Effector memory CD4-positive, alpha-beta T cell (primary cell): ENCODE measurements at places on chromosomes 1 and 21.

DNA sequence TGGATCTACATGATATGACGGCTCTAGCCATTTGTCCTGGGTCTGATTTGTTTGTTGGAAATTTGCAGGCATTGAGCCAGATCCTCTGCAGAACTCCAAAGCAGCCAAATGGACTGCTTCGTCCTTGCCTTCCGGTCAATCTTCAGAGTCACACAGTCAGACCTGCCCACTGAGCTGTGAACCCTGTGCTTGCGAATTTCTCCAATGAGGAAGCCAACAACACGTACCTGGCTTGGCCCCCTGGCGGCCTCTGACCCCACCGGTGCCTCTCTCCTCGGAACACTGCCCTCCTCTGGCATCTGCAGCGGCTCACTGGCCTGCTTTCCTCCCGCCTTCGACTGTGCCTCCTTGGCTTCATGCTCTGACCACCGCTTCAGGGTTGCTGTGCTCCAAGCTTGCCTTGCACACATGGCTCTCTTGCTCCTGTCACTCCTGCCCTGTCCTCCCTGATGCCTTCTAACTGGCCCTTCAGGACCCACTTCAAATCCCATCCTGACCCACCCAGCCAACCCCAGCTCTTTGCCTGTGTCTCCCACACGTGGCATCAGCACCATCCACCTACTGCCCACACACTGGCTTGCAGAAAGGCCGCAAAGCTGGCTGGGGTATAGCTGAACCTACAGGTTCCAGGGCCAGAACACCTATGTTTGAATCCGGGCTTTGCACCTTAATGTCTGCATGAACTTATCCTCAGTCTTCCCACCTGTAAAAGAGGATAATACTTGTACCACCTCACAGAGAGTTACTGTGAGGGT, 128.2 kb downstream of the KCNN3 start:
- H3K4me3 ChIP-seq: no peak overlapping the region
- no peaks in the 10 kb centered on the region for H3K27me3 ChIP-seq
- no peak overlapping the region for H3K27ac ChIP-seq

DNA sequence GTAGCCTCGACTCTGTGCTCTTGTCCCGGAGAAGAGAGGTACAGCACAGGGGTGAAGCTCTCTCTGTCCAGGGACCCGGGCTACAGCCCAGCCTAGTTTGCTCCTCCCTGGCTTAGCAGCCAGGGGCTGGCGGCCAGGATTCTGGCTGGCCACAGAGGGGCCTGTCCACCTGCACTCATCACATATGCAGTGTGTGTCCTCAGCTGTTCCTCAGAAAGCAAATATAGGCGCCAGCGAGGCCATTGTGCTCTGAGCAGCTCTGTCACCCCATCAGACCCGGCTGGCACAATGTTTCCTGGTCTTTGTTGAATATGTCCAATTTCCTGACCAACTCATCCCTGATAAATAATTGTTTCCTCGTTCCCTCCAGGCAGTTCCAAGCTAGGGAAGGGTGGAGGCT, 28.5 kb downstream of the KCND3 start:
- DNase-seq: no peak
- no peaks in the 10 kb centered on the region for H3K36me3 ChIP-seq

- DNase-seq: no peak
- peaks cover under 1% of the 10 kb centered on the region for H3K36me3 ChIP-seq
- no peak overlapping the region for H3K4me3 ChIP-seq
Observed at GRCh38 chr1:149931212-149931790, 3.7 kb upstream of the SF3B4 start.

GRCh38 chr1:185279571-185279970, 37.5 kb downstream of the IVNS1ABP start:
- H3K27ac ChIP-seq: no peak overlapping the region
- no peak for DNase-seq
- no peaks in the 10 kb centered on the region for H3K27me3 ChIP-seq
- H3K4me3 ChIP-seq: no peak overlapping the region

DNA sequence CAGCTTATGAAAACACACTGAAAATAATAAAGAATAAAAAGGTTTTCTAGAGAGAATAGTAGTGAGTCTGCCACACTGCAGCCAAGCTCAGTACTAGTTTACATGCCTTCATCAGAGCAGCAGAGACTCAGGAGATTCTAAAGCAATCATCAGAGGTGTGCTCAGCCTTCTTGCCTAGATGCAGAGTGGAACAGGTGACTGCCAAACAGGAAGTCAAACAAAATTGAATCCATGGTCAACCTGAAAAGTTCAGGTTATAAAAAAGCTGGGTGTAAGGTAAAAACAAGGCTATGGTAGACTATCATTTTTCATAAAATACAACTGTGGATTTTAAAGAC, 165.3 kb upstream of the C1orf105 start:
- no peak for DNase-seq
- no peaks in the 10 kb centered on the region for H3K4me1 ChIP-seq
- no peak overlapping the region for H3K27ac ChIP-seq
- no peak overlapping the region for H3K4me3 ChIP-seq
- H3K36me3 ChIP-seq: no peaks in the 10 kb centered on the region

GRCh38 chr1:229841230-229841629, 215.2 kb downstream of the URB2 start:
- H3K36me3 ChIP-seq: no peaks in the 10 kb centered on the region
- no peak overlapping the region for H3K4me3 ChIP-seq
- H3K4me1 ChIP-seq: no peaks in the 10 kb centered on the region

DNA sequence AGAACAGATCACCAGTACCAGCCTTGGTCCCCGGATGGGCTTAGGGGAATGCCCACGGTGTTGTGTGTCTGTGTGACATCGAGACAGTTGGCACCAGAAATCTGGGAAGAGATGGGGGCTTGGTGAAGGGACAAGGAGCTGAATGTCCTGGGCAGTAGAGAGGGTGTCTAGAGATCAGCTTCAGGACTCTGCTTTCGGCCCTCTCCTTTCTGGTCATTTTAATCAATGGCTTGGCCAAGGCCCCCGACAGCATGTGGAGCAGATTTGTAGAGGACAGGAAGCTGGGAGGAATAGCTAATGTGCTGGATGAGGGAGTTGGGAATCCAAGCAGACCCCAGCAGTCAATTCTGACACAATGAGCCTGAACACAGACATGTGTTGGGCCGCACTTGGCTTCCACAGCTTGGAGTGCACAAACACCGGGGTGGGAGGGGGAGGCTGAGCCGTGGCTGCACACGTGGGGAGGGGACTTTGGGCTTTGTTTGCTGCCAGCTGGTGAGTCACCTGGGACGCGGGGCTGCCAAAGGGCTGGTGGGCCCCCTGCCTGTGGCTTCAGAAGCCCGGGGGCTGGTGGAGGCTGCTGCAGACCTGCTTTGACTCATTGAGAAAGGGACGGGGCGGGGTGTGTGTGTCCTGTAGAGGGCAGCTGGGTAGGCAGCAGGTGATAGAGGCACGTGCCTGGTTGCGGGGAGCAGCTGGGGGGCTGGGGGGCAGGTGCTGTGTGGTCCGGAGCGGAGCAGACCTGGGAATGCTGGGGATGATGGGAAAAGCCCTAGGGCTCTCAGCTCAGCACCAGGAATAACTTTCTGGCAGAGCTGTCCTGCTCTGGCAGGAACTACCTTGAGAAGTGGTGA, 20.9 kb downstream of the SLC1A7 start:
- no peaks in the 10 kb centered on the region for H3K4me1 ChIP-seq
- no peak overlapping the region for H3K27ac ChIP-seq
- H3K4me3 ChIP-seq: no peak overlapping the region
- no peaks in the 10 kb centered on the region for H3K36me3 ChIP-seq

- no peaks in the 10 kb centered on the region for H3K36me3 ChIP-seq
- no peaks in the 10 kb centered on the region for H3K27me3 ChIP-seq
- DNase-seq: no peak
- H3K27ac ChIP-seq: no peak overlapping the region
- H3K4me1 ChIP-seq: no peaks in the 10 kb centered on the region
- no peak overlapping the region for H3K4me3 ChIP-seq
Observed at GRCh38 chr1:22388671-22389450, 62.8 kb upstream of the ZBTB40 start.

DNA sequence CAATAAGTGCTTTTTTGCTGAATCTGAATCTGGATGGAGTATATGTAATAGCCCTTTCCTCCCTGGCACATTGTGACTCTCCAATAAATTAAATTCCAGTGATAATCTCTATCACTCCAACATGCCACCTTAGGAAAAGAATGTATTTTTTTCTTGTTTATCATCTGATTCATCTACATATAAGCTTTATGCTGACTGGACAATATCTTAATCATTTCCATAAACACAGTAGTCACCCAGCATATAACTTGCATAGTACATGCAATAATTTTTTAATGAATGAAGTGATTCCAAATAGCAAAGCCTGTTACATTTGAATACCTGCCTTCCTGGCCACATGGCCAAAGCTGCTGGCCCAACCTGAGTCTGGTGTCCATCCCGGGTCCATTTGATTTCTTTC, 477.6 kb upstream of the USP24 start:
- H3K4me3 ChIP-seq: no peak overlapping the region
- H3K27me3 ChIP-seq: no peaks in the 10 kb centered on the region
- no peak for DNase-seq
- H3K36me3 ChIP-seq: no peaks in the 10 kb centered on the region

- peak overlapping the region; percentile 16 for H3K27ac ChIP-seq
- DNase-seq: no peak
- H3K36me3 ChIP-seq: no peaks in the 10 kb centered on the region
- H3K4me3 ChIP-seq: no peak overlapping the region
Observed at GRCh38 chr1:243596431-243597062, 253.5 kb downstream of the AKT3 start.

DNA sequence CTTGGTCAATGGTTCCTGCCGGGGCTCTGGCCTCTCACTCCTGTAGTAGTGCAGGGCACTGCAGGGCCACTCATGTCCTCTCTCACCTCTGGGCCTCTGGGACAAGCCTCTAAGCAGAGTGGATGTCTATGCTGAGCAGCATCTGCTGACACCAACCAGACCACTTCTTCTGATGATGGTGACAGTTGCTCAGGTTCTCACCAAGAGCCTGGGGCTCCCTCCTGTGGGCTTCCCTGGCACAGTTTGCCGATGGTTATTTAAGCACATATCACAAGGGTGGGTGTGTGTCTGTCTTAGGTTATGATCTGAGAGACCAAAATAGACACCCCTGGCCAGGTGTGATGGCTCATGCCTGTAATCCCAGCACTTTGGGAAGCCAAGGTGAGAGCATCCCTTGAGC, 17.4 kb upstream of the GPR137B start:
- H3K4me1 ChIP-seq: no peaks in the 10 kb centered on the region
- no peak for DNase-seq
- H3K36me3 ChIP-seq: no peaks in the 10 kb centered on the region
- H3K27me3 ChIP-seq: no peaks in the 10 kb centered on the region
- no peak overlapping the region for H3K27ac ChIP-seq

GRCh38 chr1:45973121-45973520, 159.3 kb downstream of the PIK3R3 start:
- DNase-seq: no peak
- H3K36me3 ChIP-seq: no peaks in the 10 kb centered on the region
- H3K27ac ChIP-seq: no peak overlapping the region

DNA sequence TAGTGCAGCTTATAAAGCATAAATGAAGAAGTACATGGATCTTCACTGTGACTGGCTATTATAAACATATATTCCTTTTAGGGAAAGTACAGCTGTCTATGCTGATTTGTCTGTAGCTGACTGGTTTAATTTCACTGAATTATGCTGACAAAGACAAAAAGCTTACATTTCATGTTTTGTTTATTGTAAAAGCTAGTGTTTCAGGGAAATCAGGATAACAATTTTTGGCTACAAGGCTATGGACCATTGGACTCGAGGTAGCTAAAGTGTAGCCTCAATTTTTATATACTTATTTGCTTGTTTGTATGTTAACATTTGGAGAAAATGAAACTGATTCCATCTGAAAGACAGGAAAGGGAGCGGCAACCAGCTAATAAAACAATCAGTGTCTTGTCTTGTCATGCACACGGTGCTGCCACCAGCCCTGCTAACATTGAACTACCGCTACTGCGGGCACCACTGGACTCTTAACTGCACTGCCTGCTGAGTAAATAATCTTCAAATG, 480.2 kb downstream of the COL11A1 start:
- H3K27me3 ChIP-seq: no peaks in the 10 kb centered on the region
- no peak for DNase-seq
- H3K4me3 ChIP-seq: no peak overlapping the region
- H3K27ac ChIP-seq: no peak overlapping the region
- H3K36me3 ChIP-seq: no peaks in the 10 kb centered on the region
- no peaks in the 10 kb centered on the region for H3K4me1 ChIP-seq

DNA sequence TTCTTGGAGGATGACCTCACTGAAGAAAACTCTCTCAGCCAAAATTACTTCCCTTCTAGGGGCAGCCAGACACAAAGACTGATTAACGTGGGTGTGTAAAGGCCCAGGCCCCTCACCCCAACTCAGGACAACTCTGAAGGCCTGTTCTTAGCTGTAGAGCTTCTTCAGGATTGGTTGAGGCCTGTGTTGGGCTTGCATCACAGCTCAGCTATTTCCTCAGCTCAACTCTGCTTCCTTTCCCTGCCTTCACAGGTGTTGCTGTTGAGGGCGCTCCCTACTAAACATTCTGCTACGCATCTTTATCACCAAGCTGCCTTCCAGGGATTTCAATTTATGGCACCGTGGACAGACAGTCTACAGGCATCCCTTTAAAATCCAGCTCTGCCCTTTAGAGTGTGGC, 36.8 kb downstream of the MAB21L3 start:
- H3K36me3 ChIP-seq: no peaks in the 10 kb centered on the region
- H3K4me1 ChIP-seq: peaks cover 12% of the 10 kb centered on the region
- H3K27ac ChIP-seq: no peak overlapping the region
- no peaks in the 10 kb centered on the region for H3K27me3 ChIP-seq
- no peak for DNase-seq

GRCh38 chr1:9453375-9453774, 85.9 kb upstream of the SLC25A33 start:
- H3K4me3 ChIP-seq: no peak overlapping the region
- H3K36me3 ChIP-seq: no peaks in the 10 kb centered on the region
- H3K27ac ChIP-seq: no peak overlapping the region
- H3K4me1 ChIP-seq: no peaks in the 10 kb centered on the region
- no peaks in the 10 kb centered on the region for H3K27me3 ChIP-seq

- no peaks in the 10 kb centered on the region for H3K4me1 ChIP-seq
- no peaks in the 10 kb centered on the region for H3K27me3 ChIP-seq
- no peak overlapping the region for H3K4me3 ChIP-seq
- no peak overlapping the region for H3K27ac ChIP-seq
- no peak for DNase-seq
Observed at GRCh38 chr1:178684542-178685000, 40.5 kb upstream of the RALGPS2 start.

DNA sequence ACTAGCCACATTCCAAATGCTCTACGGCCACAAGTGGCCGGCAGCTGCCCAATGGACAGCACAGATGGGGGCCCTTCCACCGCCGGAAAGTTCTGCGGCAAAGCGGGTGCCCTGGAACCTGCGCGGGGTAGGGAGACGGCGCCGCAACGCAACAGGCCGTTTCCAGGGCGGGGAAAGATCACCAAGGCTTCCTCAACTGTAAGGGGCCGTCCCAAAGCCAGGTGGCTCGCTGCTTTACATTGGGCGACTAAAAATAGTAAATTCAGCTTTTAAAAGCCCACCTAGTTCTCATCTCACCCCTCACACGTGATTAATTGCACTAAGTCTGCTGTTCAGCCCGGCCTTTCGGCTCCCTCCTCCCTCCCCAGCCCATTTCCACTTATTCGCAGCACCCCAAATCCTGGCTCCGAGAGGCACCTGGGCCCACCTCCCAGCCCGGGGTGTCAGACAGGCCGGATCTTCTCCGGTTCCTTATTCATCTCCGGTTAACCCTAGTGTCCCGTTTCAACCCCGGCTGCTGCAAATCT, 643 bp downstream of the CFAP298 start:
- peak overlapping the region; percentile 87 for H3K4me3 ChIP-seq
- peak overlapping the region; percentile 92 for H3K27ac ChIP-seq
- peaks cover 3% of the 10 kb centered on the region for H3K4me1 ChIP-seq

- DNase-seq: no peak
- no peak overlapping the region for H3K27ac ChIP-seq
- no peaks in the 10 kb centered on the region for H3K27me3 ChIP-seq
- H3K36me3 ChIP-seq: no peaks in the 10 kb centered on the region
- H3K4me3 ChIP-seq: no peak overlapping the region
Observed at GRCh38 chr1:112513112-112513870, 4.5 kb downstream of the WNT2B start.
